ENCODE measurements at places on chromosomes 12 and 14.
A peak's percentile ranks its signal among the peaks of the same experiment; 100 is the strongest.

GRCh38 chr12:22334410-22335100, at the start of gene ST8SIA1:
Gene ST8SIA1, minus strand, starts transcription at chr12:22334707. Its CDS starts 475 bp downstream, at chr12:22334232.
- peak; percentile 24 for DNase-seq

DNA sequence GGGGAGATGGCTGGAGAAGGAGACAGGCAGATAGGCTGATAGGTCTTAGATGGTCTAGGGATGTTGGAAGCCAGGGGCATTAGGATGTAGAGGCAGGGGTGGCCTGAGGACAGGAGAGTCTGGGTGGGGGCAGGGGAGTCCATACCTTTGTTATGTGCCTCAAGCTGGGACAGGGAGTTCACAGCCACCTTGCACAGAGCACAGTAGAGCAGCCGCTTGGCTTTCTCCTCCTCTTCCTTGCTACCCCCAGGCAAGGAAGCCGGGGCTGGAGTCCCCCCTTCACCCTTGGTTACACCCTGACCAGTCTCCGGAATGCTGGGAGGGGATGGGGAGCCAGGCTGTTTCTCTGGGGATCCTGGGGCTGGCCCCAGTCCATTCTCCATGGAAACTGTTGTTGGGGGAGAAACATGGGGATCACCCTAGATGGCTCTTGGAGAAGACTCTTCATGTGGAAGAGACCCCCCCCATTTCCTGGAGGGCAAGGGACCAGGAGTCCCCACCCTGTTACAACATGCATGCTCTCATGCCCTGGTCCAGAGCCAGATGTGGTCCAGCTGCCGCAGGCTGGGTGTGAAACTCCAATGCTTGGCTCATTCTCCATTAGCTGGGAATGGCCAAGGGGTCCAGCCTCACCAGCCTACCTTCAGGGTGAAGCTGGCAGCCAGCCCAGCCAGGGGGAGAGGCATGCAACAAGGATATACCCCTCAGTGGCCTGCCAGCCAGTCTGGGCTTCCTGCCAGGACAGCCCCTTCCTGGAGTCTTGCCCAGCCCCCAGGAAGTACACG, 7.2 kb upstream of the GPR84 start:
- no peak for DNase-seq

DNA sequence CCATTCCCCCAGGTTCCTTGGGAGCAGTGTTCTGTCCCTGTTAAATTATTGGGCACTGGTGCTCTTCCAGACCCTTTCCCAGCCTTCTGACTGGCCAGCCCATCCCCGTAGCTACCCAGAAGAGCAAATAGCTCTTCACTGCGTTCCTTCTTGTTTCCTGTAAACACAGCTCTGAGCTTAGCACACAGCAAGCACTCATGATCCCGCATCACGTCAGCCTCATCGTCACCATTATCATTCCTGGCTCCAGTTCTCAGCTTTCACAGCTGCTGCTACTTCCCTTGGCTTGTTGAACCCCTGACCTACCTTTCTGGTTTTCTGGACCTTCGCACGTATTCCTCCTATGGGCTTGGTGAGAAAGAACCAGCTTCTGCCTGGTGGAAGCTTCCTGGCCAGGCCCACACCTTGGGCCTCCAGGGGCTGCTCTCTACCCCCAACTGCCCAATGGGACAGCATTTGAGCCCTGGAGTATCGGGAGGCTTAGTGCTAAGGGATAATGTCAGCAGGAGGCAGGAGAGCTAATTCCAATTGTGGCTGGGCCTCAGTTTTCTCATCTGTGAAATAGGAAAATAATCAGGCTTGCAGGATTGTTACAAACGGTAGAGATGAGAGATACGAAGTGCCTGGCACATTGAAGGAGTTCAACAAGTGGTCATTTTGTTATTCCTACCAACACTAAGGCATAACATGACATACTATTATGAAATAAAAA, 22.6 kb upstream of the PAPOLA start:
- no peak for DNase-seq

GRCh38 chr12:52526511-52526951, 6.3 kb upstream of the KRT5 start:
- DNase-seq: no peak

DNA sequence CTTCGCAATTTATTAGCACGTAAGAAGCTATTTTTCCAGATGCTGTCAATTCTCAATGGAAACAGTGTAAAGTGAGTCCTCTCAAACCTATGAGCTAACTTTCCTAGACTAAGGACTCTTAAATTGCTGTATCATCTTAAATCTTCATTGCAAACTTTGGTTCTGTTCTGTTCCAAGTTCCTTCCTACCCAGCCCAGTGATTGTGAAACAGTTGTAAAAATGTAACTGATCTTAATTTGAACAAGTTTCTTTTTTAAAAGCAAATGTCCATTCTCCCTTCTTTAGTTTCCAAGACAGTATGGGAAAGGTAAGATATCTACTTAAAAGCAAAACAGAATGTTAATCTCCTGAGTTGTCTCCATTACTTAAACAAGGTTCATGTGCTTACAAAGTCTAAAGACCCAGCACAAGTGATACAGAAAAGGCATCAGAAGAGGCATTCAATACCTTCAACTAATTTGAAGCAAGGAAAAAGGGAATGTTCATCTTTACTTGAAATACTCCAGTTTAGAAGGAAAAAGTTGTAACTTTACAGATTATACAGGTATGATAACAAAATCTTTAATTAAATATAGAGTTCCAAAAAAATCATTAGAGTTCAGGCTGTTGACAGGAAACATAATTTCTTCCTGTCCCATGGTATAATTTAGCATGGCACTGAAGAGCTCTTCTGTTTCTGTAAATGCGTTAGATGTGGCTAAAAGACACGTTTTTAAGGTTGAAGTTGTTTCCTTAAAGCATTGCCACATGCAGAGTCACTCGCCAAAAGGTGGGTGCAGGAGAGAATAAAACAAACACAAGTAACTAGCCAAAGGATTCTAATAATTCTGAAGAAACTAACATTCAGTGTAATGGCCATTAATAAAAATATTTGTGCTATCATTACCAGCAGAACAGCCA, 101.5 kb upstream of the USP15 start:
- DNase-seq: no peak

- no peak for DNase-seq
Measured at GRCh38 chr12:1289371-1290155, 298.5 kb downstream of the ERC1 start.

DNA sequence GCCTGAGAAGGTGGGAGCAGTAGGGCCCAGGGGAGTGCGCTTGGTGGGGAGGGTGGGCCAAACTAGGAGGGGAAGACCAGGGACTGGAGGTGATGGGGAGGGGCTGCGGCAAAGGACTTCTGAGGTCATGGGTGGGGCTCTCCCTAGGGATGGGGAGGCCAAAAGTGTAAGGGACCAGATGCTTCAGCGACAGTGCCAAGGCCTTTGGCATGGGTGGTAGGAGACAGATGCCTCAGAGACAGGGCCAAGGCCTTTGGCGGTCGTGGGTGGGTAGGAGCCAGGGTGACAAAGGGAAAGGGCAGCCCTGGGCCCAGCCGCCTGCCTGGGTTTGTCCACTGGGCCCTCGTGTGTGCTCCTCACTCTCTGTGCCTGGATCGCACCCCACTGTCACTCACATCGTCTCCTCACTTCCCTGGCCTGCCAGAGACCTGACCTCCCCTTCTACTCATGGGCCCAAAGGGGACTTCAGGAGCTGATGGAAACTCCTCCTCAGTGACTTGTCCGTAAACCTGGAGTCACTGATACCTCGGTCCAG, 13.2 kb upstream of the RABGGTA start:
- no peak for DNase-seq

DNA sequence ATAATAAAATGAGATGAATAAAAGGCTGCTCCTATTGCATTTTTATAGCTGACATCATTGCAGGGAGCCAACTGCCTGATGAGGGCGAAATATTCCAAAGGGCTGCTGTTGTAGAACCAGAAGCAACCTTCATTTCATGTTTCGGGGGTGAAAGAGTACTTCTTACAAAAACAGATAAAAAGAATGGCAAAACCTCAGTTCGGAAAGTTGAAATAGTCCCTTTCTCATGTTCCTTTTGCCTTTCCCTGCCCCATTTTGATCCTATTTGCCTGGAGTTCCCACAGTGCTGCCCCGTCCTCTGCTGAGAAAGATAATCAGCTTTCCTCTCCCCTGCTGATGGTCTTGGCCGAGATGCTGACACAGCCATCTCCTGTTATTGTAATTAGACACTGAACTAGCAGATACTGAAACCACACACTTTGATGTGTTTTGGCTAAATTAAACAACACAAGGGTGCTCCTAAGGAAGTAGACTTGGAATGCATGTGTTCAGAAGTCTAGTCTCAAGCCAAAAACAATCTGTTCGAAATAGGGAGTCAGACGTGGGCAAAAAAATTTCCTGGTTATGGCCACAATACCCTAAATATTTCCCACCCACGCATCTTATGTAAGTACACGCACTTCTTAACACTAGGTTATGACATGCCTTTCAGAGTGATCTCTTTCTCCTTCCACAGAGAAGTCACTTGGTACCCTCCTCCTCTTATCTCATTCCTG, 117.2 kb downstream of the PPM1H start:
- DNase-seq: no peak

DNA sequence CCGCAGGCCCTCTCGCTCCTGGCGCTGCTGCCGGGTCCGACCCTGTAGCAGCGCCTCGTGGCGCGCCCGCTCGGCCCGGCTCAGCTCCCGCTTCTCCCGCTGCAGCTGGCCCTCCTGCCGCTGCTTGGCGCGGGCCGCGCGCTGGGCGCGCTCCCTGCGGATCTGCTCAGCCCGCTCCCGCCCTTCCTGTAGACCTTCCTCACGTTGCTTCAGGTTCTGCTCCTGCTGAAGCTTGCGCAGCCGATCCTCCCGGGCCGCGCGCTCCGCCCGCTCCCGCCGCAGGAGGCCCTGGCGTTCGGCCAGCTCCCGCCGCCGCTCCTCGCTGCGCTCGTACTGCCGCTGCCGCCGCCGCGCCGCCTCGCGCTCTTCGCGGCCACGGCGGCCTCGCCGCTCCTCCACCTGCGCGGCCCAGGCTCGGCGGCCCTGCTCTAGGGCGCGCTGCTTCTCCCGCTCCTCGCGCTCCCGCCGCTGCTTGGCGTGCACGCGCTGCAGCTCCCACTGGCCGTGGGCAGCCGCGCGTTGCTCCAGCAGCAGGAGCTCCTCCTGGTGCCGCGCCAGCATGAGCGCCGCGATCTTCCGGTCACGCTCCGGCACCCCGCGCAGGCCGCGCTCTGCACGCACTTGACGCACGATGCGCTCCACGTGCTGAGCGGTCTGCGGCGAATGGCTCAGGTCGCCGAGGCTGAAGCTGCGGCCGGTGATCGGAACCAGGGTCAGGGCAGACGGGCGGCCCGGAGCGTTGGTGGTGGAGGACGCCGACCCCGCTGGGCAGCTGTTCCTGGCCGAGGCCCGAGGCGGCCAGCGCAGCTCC, 2.4 kb downstream of the CCDC177 start:
- no peak for DNase-seq

GRCh38 chr12:92341065-92341668, 195.5 kb upstream of the BTG1 start:
- DNase-seq: no peak

DNA sequence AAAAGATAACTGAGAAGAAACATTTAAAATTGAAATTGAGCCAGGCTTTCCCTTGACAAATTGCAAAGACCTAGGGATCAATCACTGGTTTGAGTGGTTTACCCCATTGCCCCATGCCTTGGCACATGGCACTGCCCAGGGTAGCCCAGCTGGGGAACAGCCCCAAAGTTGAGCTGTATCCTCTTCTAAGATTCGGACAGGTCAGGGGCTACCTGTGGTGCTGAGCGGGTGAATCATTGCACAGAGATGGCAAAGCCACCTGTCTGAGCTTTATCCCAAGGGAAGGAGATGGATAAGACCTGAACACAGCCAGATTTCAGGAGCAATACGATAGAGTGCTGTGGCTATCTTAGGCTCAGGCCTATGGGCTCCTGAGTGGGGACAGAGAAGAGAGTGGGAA, 7.0 kb downstream of the IFI27L2 start:
- no peak for DNase-seq

GRCh38 chr14:55107766-55108554, 21.1 kb upstream of the LGALS3 start:
- DNase-seq: no peak

- DNase-seq: no peak
Measured at GRCh38 chr14:50018933-50019210, 97.5 kb downstream of the VCPKMT start.

DNA sequence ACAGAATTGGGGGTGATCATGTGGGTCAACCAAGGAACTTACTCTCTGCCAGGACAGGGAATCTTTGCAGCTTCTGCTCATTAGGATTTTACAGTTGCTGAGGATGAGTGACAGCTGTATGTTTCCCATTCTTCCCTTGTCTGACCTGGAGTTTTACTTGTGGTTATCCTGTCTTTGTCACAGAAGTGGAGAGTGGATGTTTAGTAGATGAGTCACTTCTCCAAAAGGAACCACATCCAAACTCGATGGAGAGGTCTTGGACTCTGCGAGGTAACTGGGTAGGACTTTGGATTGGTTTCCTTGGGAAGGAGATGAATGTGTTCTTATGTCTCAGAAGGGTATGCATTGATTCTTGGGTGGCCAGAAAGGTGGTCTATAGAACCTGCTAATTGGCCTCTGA, 53.8 kb upstream of the USP44 start:
- DNase-seq: no peak

DNA sequence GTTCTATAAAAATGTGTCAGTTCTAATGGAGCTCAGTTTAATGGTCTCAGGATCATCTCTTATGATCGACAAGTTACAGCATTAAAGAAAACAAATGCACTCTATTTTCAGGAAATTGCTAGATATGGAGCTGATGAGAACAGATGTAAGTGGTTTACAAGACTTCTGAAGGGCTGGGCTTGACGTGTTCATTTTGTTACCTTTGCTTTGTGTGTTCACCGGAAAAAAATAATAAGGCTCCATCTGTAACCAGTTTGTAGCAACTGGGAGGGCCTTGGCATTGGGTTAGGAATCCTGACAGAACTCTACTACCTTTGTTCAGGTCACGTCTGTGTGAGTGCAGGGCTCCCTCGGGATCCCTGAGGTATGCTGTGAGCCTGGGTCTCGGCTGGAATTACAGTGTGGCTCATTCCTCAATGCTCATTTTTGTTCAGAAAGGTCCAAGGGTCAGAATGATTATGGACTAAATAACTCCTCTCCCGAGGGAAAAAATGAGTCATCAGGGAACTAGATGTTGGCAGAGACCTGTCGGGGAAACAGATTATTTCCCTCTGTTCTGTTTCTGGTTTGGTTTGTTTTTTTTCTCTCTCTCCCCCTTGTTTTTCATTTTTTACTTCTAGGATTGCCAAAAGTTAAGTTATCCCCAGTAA, 158.0 kb downstream of the SLC5A8 start:
- DNase-seq: no peak

DNA sequence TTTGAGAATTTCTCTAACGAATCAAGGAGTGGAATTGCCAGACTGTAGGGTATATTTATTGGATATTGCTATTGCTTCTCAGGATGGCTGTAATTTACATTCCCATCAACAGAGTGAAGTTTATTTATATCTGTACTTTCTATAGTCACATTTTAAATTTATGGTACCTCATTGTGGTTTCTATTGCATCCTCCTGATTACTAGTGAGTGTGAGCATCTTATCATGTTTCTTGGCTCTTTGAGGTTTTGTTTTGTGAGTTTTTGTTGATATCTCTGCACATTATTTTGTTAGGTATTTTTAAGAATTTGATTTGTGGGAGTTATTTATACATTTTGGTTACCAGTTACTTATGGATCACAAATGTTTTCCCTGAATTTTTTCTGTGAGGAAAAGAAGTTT, 13.9 kb downstream of the DNM1L start:
- DNase-seq: no peak

- DNase-seq: no peak
Measured at GRCh38 chr12:2613326-2614073, 181.3 kb upstream of the FKBP4 start.

GRCh38 chr12:92065639-92066038, 80.0 kb downstream of the BTG1 start:
- no peak for DNase-seq

GRCh38 chr12:123286652-123287373, 15.2 kb upstream of the CDK2AP1 start:
- no peak for DNase-seq
